ENCODE measurements at places on chromosomes 2 and 18.

DNA sequence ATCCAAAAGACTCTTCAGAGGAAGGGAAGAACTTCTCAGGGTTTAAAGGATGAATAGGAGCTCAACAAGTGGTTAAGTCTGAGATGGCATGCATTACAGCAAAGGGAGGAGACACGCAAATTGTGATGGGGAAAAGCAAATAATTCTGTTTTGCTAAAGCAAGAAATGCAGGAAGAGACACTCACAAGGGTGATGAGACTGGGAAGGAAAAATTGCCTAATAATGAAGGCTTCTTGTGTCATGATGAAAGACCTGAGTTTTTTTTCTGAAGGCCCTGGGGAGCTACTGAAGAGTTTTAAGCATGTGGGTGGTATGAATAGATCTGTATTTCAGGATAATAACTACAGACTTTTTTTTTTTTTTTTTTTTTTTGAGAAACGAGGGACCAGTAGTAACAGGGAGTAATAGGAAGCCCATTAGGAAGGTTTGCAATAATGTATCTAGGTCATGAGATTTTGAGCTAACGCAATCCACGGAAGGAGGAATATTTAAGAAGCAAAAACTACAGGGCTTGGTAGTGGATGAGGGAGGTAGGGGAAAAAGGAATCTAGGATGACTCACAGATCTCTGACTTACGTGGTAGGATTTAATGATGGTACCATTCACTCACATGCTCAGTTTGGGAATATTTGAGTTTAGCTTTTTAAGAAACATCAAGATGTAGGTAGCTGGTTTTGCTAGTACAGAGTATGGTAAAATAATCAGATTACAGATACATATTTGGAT lies 16.0 kb upstream of the SERPINB3 start:
- DNase-seq: no peak

DNA sequence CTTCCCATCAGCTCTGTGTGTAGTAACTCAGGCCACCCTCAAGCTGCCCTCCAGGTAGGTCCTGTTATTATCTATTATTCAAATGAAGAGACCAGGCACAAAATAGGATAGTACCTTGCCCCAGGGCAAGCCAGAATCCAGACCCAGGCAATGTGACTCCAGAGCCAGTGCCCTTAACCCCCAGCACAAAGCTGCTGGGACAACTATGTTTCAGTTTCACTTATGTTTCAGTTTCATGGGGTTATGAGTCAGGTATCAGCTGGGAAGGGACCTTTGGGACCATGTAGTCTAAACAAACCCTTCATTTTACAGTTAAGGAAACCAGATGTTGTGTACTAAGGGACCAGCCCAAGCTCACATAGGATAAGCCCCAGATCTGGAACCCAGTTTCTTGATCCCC lies 10.0 kb downstream of the HK2 start:
- DNase-seq: no peak

GRCh38 chr18:43563780-43564179 lies 286.5 kb upstream of the SYT4 start:
- no peak for DNase-seq

DNA sequence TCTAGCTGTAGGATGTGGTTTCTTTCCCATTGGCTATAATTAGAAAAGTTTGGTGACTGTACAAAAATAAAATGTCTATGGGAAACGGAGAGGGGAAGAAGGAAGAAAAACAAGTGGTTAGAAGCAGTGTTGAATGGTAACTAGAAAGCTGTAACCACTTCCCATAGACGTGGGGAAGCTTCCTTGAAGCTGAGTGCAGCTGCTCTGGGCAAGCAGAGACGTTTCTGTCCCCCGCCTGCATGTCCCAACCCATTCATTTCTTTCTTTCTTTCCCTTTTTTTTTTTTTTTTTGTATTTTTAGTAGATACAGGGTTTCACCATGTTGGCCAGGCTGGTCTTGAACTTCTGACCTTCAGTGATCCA lies 367.8 kb upstream of the HS6ST1 start:
- DNase-seq: no peak

Data from esophagus squamous epithelium (tissue), 5 donors.